Bronchus fibroblast of lung (primary cell): ENCODE measurements at places on chromosomes 7 and 10. TPM values are rescaled to one million over a fixed set of nuclear protein-coding genes. Genes with fewer than 3 reads are reported as not detected.

Gene TLL2
- total RNA-seq = under 0.01 TPM in 1 of 2 replicates, not detected in the other

Gene GARS1
- 343 and 366 TPM in 2 replicates for total RNA-seq

Gene NAT16
- total RNA-seq = under 0.01 and 0.15 TPM in 2 replicates

Gene MGAM2
- not detected in 2 replicates for total RNA-seq

Gene CARD11
- 0.84 and 1.6 TPM in 2 replicates for total RNA-seq

Gene VAX1
- total RNA-seq = not detected in 2 replicates

Gene EVX1
- not detected in 2 replicates for total RNA-seq

Gene GNGT1
- not detected in 2 replicates for total RNA-seq

Gene ETV1
- total RNA-seq = 12.0 and 17.7 TPM in 2 replicates

Gene CFAP46
- 1.6 and 3.9 TPM in 2 replicates for total RNA-seq

Gene PVRIG
- total RNA-seq = not detected in 2 replicates

Gene CYP2W1
- under 0.01 TPM in 1 of 2 replicates, not detected in the other for total RNA-seq

Gene FAM25G
- not detected in 2 replicates for total RNA-seq

Gene RBP3
- total RNA-seq = not detected in 2 replicates

Gene PALD1
- 1.3 and 1.5 TPM in 2 replicates for total RNA-seq

Gene BMPER
- 0.34 and 0.74 TPM in 2 replicates for total RNA-seq

Gene MSMB
- total RNA-seq = not detected in 2 replicates

Gene ACSL5
- total RNA-seq = 0.30 and 0.84 TPM in 2 replicates

Gene OR2A42
- not detected in 2 replicates for total RNA-seq
